ENCODE measurements at places on chromosomes 7 and 10. TPM values are rescaled to one million over a fixed set of nuclear protein-coding genes. Genes with fewer than 3 reads are reported as not detected.

The HUS1 gene
- 15.0 TPM for total RNA-seq

The SUN1 gene
- total RNA-seq: 151 TPM

The MACC1 gene
- 0.09 TPM for total RNA-seq

The TMEM273 gene
- 9.5 TPM for total RNA-seq

The CASP7 gene
- 14.9 TPM for total RNA-seq

The CDHR1 gene
- total RNA-seq: 0.27 TPM

The DNTT gene
- 0.09 TPM for total RNA-seq

The IGFBP3 gene
- 301 TPM for total RNA-seq

All from muscle of leg (tissue), 16 donors.